ENCODE measurements at places on chromosomes 2 and 18.

DNA sequence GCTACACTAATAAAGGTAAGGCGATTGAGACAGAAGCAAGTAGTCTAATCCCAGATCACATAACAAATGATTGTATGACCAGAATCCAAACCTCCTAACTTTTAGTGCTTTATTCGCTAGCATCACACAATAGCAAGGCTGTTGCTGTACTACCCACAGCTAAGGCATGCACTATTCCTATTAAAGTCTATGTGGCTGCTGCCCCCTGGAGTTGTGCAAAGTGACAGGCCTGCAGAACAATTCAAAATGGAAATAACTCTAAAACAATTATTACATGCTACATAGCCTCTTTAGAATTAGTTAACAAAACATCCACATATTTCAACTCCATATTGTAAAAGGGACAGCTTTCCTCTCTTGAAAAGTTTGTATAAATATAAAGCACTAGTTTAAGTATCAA, 6.0 kb downstream of the ERBB4 start:
- DNase-seq, result no peak

DNA sequence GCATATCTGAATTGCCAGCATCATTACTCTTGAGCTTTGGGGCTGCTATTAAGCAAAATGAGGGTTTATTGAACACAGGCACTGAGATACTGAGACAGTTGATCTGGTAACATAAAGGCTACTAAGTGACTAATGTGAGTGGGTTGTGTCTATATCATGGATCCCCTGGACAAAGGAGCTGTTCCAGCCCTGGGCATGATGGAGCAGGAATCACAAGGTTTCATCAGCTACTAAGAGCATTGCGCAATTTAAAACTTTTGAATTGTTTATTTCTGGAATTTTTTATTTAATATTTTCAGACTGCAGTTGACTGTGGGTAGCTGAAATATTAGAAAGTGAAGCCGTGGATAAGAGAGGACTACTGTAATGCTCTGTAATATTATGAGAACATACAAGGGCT, 73.5 kb downstream of the MGAT5 start:
- no peak for DNase-seq

- DNase-seq, result no peak
These were observed 53.6 kb upstream of the CAB39 start for GRCh38 chr2:230658877-230659652.

DNA sequence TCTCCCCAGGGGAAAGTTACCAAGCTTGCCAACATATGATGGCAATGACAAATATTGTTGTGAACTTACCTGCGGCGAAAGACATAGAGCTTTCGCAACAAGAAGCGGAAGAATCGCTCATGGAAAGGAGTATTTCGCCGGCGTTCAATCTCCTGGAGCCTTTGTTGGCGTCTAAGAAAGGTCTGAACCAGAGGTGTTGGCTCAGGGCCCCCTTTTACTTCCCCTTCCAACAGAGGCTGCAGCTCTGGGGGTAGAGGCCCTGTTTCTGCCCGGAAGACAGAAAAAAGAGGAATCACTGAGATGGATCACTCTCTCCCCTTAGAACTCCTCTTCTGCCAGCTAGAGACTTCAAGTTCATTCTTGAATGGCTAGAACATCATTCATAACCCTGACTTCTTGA, 10.8 kb downstream of the GGCX start:
- no peak for DNase-seq

- no peak for DNase-seq
These were observed 192.6 kb downstream of the MGAT5 start for GRCh38 chr2:134446383-134447017.

- DNase-seq, result no peak
These were observed 74.2 kb upstream of the MC4R start for GRCh38 chr18:60446821-60447220.

DNA sequence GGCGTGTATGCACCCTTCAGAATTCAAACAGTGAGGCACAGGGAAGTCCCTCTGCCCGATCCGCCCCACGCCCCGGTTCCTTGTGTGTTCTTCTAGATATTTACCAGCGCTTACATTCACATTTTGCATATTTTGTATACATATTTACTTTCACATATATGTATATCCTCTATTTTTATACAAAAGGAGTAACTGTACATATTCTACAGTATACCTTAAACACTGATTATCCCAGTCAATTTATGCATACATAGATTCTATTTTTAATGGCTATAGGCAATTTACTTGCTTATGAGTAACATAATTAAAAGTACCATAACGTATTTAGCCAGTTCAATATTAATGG, 307 bp upstream of the DUSP11 start:
- DNase-seq, result no peak

DNA sequence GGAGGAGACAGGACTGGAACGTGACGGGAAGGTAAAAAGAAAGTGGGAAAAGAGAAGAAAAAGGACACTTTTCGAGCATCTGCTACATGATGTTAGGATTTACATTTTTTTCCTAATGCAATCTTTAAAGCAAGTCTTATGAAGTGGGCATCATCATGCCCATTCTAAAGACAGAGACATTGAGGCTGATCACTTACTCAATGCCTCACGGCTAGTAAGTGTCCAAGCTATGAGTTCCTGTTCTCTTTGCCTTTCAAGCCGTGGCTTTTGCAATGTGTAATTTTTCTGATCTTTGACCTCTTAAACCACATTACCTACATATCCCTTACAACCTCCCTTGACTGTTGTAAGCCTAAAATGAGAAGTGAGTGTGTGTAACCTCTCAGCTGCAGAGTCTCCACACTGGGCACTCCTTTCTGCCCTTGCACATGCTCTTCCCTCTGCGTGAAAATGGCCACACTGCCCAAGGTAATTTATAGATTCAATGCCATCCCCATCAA, 649.2 kb downstream of the RNF144A start:
- no peak for DNase-seq

All from kidney glomerular epithelial cell (primary cell).